ENCODE measurements at places on chromosomes 5 and 9.

GRCh38 chr5:38401145-38401544, 142.8 kb downstream of the EGFLAM start:
- DNase-seq, result no peak

GRCh38 chr5:61051267-61051666, 106.3 kb downstream of the NDUFAF2 start:
- no peak for DNase-seq

- DNase-seq, result no peak
Measured at GRCh38 chr9:99628849-99629620, 192.7 kb upstream of the NR4A3 start.

GRCh38 chr9:127098916-127099553, 23.4 kb downstream of the ANGPTL2 start:
- no peak for DNase-seq

GRCh38 chr9:7976167-7976755, 176.7 kb upstream of the DMAC1 start:
- DNase-seq, result no peak

- no peak for DNase-seq
Measured at GRCh38 chr5:36440300-36440699, 138.6 kb upstream of the RANBP3L start.

- no peak for DNase-seq
Measured at GRCh38 chr5:155004138-155004744, 9.3 kb upstream of the KIF4B start.

- DNase-seq, result no peak
Measured at GRCh38 chr5:109455598-109456096, 45.9 kb upstream of the PJA2 start.

DNA sequence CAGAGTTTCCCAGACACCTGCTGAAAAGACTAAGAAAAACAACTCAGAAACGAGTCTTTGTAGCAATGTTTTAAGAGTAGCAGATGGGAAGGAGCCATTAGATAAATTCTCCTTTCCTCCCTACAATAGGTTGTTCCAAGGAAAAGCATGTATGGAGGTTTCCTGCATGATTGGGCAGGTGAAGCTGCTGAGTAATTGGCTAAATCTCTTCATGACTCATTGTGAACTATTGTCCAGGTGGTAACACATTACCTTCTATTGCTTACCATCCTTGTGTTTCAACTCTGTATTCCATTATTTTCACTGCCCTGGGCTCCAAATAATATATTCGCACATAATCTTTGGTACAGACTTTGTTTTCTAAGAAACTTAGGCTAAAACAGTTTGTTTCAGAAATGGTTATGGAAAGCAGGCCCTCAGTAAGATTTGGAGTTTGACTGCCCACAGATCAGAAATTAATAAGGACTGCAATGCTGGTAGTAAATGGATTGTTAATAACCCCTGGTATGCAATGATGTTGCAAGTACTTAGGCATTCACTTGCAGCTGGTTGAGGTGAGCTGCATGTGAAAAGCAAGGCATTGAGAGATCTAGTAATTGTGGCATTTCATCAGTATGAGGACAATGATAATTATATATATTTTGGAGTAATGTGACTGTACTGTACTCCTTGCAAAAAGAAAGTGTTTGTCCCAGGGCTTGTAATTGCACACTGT, 281.4 kb upstream of the VLDLR start:
- DNase-seq, result no peak

- no peak for DNase-seq
Measured at GRCh38 chr9:121818016-121818661, 166.7 kb downstream of the DAB2IP start.

DNA sequence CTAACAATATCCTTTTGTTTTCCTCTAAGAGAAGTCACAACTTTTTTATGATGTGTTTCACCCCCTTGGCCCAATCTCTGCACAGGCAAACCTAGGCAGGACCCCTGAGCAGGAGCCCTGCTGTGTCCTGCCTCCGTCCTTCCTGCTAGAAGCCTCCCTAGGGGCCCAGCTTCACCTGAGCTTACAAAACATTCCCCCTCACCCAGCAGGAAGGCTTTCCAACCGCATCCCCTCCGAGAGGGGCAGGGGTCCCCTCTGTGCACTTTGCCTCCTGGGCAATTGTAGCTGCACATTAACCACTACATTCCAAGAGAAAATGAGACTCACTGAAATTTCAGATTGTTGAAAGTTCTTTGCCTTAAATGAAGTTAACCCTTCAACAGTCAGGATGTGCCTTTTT, 176.2 kb downstream of the IRX2 start:
- no peak for DNase-seq

GRCh38 chr9:38205279-38205678, 136.3 kb upstream of the SHB start:
- DNase-seq, result no peak

GRCh38 chr5:19258686-19259085, 729.3 kb downstream of the CDH18 start:
- DNase-seq, result no peak

GRCh38 chr5:44364097-44364496, 25.1 kb downstream of the FGF10 start:
- DNase-seq, result no peak

GRCh38 chr5:44885903-44886302, 77.2 kb downstream of the MRPS30 start:
- no peak for DNase-seq

GRCh38 chr5:38636626-38637025, 80.2 kb upstream of the LIFR start:
- no peak for DNase-seq

- DNase-seq, result no peak
Measured at GRCh38 chr5:122114501-122114900, 14.8 kb upstream of the ZNF474 start.

GRCh38 chr5:79518718-79519117, 4.8 kb upstream of the HOMER1 start:
- DNase-seq, result no peak

GRCh38 chr5:86143837-86144236, 473.9 kb upstream of the COX7C start:
- DNase-seq, result no peak

- no peak for DNase-seq
Measured at GRCh38 chr9:134390947-134391318, 64.7 kb downstream of the RXRA start.

DNA sequence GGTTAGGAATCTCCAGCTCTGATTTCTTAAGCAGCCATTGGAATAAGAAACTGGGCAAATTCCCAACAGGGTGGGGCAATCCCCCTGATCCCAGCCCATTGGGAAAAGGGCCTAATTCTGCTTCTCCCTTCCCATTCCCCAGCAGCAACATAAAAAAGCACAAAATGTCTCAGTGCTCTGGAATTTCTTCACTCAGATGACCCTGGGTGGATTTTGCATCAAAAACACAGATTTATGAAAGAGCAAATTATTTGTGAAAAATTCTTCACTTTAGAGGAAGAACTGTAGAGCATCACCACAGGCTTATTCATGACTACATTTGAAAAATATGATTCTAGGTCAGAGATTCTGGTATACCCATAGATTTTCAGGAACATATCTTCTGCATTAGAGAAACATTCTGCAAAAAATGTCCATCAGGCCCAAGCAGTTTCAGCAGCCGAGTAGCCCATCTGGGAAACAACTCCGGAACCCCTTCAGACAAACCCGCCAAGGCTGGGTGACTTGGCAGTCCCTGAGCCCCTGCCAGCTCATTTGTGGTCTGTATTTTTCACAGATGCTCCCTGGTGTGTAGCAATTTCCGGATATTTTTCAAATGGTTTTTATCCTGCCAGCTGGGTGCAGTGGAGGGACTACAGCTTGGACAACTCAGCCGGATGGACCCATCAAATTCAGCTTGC, 102.1 kb upstream of the RANBP3L start:
- no peak for DNase-seq

DNA sequence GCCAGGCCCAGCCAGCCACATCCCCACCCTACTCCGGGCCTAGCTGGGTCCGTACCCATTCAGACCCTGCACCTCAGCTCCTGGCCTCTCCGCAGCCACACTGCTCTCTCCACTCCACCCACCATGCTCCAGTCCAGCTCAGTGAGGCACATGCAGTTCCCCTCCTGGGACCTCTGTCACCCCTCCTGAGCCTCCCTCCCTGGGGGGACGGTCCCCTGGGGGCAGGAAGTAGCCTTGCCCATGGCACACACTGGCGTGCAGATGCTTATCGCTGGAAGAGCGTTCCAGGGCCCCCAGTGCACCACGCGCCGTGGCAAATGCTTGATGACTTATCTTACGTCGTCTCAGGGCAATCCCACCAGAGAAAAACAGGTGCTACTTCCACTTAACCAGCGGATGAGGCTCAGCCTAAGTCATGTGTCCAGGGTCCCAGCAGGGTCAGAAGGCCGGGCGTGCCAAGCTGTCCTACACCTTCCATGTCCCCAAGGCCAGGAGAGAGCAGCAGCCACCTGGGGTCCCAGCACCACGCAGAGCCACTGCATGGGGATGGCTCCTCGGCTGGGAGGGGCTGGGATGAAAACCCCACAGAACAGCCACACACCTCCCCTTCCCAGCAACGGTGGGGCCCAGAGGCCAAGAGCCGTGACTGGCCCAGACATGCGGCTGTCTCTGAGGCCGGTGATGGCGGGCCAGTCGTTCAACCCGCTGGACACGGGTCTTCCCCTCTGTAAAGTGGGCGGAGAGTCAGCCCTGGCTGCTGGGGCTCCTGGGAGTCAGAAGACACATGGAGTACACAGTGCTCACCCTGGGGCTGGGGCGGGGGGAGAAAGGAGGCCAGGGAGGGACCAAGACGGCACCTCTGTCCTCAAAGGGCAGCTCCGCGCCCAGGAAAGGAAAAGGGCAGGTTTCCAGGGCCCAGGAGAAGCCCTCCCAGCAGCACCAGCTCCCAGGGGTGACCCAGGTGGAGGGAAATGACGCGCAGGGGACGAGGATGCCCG, 2.6 kb upstream of the CCDC187 start:
- no peak for DNase-seq

DNA sequence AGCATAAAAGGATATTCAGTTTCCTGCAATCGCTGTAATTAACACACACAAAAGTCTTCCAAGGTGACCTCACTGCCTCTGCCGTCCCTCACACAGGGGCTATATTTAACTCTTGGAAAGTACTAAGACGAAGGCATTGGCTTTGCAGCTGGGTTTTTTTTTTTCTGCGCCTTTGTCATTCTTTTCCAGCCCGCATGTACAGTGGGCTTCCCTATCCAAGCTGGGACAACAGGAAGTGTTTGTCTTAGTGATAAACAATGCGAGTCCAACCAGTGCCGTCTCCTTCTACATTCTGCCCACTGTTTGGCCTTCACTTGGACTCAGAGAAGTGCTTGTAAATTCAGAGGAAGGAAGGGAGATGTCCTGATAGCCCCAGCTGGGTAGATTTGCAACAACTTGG, 17.6 kb downstream of the AFAP1L1 start:
- no peak for DNase-seq

DNA sequence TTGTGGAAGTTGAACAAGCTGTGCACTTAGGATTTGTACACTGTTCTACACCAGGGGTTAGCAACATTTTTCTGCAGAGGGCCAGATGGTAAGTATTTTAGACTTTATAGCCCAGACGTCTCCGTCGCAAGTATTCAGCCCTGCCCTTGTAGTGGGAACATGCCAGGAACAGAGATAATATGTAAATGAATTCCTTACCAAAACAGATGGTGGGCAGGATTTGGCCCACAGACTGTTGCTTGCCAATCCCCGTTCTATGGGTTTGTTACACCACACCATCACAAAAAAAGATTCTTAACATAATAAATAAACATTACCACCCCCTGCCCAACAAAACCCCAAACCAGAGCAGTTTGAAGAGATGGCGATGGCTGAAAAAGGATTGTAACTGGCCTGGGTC, 74.3 kb downstream of the AMBP start:
- DNase-seq, result no peak

DNA sequence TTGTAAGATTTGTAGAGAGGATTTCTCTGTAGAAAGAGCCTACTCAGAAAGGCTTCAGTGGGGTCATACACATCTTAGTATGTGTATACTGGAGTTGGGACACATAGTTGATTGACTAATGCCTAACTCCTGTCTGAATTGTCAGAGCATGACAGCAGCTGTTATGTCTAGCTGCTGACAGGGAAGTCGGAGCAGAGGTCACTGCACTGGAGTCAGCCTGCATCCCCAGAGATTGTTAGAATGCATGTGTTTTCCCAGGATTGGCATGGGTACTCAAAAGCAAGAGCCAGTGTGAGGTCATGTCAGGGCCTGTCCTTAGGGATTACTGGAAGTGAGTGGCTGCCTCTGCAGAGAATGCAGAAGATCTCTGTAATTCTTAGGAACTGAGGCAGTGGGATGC, 82.7 kb downstream of the ITGA1 start:
- no peak for DNase-seq
